Colonic mucosa (tissue), 4 donors: ENCODE measurements at places on chromosomes 3 and 15.
A peak's percentile ranks its signal among the peaks of the same experiment; 100 is the strongest.

DNA sequence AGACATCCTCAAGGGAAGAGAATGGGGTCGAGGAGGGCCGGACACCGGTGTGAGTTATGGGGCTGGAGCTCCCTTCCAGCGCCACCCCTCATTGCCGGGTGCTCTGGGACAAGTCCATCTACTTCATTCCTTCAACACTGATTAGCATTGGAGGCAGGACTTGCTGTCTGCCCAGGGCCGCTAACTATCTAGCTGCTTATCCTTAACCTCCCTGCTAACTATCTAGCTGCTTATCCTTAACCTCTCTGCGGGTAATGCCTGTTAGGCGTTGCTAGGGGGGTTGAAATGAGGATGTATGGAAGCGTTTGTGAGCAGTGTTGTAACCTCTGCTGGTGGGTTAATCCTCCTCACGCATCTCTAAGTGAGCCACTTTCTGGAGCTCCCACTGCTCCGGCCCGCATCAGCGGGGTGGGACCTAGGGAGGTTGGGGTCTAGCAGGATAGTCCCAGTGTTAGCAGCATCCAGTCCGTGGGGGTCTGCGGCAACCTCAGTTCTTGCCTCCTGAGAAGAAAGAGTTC is 10.9 kb upstream of the CHAC1 start:
- no peak for DNase-seq

DNA sequence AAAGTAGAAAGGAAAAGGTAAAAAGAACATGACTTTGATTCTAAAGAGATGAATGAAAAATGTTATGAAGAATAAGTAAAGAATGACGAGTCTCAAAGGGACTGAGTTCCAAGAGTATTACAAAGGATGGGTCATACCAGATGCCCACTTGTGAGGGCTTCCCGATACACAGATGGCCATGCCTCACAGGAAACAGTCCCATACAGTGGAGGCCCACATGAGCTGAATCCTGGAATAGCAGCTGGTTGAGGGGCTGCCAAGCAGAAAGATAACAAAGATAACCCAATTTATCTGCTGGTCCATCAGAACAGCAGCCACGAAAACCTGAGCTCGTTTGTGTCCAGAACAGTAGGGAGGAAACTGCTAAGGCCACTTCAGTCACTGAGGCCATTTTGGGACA is 3.7 kb downstream of the SSR3 start:
- no peak for DNase-seq

GRCh38 chr3:53140847-53141845 is 10.9 kb upstream of the RFT1 start:
- DNase-seq: no peak

- DNase-seq: no peak
Observed at GRCh38 chr3:149479621-149480325, 5.3 kb downstream of the TM4SF4 start.

- peak; percentile 25 for DNase-seq
Observed at GRCh38 chr3:161372321-161373260, 1.3 kb upstream of the SPTSSB start.

DNA sequence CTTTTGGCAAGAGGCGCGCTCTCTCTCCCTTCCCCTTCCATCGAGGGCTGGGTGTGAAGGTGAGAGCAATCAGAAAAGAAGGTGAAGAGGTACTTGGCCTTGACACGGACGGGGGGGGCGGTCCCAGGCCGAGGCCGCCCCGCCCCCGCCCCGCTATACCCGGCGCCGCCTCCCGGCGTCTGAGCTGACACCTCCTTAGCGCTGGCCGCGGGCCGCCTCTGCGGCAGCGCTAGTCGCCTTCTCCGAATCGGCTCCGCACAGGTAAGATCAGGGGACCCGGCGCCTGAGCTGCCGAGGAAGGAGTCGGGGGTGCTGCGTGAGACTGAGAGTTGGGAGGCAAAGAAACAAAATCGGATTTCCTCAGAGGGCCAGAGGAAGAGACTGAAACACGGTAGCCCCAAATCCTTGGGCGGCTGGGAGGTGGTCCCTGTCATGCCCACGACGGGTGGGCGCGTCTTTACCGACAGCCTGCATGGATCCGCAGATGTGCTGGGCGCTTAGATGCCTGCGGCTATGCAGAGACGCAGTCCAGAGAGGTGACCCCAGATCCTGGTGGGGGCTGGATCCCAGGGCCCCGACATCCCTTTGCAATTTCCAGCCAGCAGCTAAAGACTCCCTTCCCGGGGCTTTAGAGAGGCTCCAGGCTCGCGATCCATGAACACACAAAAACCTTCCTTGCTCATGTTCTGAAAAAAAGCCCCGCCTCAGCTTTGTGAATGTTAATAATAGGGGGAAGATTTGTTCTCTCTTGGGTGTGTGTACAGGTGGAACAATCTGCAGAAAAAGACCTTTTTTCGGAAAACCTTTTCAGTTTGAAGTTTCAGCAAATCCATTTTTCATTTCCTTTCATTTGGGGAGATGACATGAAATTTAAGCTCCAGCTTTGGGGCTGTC is at the start of gene ENTPD3:
TSS of gene ENTPD3 (plus strand) at position 184 of the 894 bp plus-strand sequence. CDS start 874 bp downstream, outside the sequence.
- peak; percentile 41 for DNase-seq

GRCh38 chr15:86327230-86327865 is 247.7 kb downstream of the AGBL1 start:
- DNase-seq: no peak

DNA sequence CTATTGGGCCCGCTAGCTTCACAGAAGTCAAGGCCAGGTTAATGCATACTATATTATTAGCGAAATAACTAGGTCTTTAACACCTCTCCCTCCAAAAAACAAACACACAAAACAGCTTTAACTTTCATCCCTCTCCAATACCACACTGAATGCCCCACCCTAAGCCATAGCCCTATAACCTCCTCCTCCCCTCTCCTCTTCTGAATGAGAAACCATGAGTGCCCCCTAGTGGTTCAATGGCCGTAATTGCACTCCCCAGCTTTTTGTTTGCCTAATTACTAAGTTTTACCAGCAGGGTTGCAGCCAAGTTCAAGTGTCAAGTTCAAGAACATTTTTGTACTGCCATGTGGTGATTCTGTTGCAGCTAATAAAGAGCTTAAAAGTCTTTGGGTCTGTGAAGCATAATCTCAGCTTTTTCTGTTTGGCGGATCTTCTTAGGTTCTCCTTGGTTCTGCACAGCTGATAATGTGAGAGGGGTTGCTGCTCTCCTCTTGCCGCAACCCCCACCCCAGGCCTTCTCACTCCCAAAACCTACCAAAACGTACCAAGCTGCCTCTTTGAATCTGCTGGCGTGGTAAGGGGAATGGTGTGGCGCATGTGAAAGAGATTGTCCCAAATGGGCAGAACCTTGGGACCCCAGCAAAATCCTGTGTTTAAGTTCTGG is 57.9 kb downstream of the RPL22L1 start:
- peak; percentile 82 for DNase-seq

DNA sequence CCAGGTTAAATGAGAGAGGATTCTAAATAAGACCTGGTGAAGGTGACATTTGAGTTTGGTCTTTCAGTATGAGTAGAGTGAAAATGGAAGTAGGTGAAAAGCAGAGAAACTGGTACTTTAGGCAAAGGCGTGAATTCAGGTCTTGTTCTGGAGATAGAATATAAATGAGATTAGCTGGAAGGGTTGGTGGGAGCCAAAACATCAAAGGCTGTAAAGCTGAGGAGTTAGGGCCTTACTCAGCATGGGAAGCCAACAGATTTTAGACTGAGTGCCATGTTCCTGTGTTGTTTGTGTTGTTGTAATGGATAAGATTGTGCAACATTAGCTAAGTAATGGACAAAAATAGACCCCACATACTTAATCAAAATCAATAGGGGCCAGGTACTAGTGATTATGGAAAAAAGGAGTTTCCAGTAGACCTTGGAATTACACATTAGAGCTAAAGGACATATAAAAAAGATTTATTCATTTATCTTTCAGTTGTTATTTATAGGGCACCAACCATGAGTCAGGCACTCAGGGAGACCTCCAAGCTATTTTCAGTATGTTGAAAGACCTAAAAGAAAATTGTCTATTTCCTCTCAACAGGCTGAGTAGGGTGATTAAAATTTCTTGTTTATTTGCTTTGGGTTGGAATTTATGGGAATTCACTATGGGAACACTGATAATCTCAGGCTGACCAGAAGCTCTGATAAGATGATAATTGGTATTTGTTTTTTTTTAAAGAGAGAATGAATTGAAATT is 20.8 kb downstream of the ARL14 start:
- no peak for DNase-seq

DNA sequence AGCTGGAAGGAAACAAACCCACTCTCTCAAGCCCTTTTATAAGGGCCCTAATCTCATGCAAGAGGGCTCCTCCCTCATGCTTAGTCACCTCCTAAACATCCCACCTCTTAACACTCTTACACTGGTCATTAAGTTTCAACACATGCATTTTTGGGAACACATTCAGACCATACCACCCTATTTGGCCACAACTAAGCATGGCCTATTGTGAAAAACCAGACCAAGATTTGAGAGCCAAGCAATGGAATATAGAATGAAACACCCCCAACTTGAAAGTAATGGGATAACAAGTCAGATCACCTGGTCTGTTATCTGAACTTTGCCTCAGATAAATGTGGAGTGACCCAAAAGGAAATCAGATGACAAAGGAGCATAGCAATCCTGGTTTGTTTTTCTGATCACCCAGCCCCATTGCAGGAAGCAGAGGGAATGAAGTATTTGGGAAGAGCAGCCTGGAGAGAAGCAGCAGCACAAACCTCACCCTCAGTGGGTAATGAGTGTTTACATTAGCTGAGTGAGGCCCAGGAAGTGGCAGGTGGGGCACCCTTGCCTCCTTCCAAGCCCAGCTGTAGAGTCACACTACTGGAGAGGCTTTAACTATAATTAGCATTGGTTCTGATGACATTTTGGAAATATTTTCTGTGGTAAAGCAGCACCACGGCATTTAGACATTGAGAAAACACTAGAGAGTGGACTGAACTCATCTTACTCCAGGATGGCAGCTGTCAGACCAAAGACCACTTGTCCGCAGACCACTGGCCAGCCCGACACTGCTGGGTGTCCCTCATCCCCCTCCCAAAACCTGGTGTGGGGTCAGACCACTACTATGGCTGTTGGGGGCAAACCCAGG is 48.8 kb upstream of the PRTG start:
- DNase-seq: no peak

GRCh38 chr3:143210141-143210540 is 90.6 kb downstream of the CHST2 start:
- no peak for DNase-seq

DNA sequence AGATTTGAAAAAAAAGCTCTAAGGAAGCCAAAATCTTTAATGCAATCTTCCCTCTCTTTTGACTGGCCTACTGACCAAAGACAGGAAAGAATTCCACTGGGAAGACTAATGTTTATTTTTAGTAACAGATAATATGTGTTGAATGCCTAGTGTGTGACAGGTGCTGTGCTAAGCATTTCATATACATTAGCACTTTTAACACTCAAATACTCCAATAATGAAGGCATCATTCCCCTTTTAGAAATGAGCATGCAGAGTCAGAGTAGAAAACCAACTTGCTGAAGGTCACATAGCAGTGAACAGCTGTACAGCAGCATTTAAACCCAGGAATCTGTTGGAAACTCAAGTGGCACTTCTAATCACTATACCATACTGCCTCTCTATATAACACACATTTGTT is 170.6 kb downstream of the MINAR1 start:
- no peak for DNase-seq

- no peak for DNase-seq
Observed at GRCh38 chr15:35379972-35380371, 166.0 kb downstream of the DPH6 start.

DNA sequence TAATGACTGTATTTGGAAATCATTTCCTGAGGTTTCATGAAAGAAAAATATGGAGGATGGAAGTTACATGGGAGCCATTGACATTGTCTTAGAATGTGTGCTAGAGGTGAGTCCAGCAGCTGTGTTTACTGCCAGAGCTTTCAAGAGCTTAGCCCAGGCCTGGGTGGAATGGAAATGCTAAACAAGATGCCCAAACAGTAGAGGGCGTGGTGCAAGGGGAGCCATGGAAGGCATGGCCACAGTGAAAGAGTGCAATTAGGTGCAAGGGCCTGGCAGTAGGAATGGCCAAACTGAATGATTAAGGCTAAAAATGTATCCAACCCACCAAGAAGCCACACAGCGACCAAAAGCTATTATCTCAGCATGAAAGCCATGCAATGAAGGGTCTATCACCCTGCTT is 257.7 kb upstream of the NR2F2 start:
- DNase-seq: no peak
